ENCODE measurements at places on chromosomes 3 and 15. TPM values are rescaled to one million over a fixed set of nuclear protein-coding genes. Genes with fewer than 3 reads are reported as not detected.

XCR1 gene
- not detected for total RNA-seq

C2CD4A gene
- total RNA-seq, result not detected

MAP1A gene
- 3.4 TPM for total RNA-seq

GNAT1 gene
- total RNA-seq, result not detected

PTH1R gene
- not detected for total RNA-seq

Measured in activated naive CD8-positive, alpha-beta T cell treated with anti-CD3 and anti-CD28 coated beads, Interleukin-2, amount 10 ng/mL, durations not matched to agents 7 days and 5 days (primary cell).